CD4-positive, alpha-beta memory T cell (primary cell): ENCODE measurements at places on chromosomes 11 and 22.

DNA sequence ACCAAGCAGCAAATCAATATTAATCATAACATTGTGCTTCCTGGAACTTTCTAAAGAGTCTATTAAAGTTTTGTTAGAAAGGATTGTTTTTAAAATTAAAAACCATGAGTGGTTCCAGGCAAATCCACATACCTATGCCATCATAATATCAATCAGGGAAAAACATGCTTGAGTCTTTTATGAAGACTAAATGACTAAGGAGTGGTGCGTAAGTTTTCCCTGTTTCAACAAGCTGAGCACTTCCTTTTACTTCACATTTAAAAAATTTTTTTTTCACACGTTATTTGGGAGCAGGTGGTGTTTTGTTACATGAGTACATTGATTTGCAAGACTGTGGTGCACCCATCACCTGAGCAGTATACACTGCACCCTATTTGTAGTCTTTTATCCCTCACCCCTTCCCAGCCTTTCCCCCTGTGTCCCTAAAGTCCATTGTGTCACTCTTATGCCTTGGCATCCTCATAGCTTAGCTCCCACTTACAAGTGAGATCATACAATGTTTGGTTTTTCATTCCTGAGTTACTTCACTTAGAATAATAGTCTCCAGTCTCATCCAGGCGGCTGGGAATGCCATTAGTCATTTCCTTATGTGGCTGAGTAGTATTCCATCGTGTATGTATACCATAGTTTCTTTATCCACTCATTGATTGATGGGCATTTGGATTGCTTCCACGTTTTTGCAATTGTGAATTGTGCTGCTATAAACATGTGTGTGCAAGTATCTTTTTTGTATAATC is 1190.3 kb upstream of the RAG2 start:
- DNase-seq: no peak

- DNase-seq: no peak
Observed at GRCh38 chr11:9868641-9869040, 204.8 kb downstream of the SWAP70 start.

DNA sequence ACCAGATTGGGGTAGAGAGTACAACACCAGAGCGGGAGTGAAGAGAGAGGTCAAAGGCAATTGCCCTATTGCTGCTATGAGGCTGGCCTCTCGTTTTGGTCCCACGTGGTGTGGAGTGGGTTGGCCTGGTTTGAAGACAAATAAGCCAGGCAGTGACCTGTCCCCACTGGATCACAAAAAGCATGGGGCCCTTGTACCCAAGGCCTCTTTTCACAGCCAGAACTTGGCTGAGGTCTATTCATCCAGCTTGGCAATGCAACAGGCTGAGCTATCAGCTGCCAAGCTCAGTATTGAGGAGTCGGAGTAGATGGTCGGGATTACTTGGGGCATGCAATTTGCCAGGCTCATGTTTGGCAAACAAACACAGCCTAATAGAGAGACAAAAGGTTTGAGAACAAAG is 19.2 kb upstream of the GALNT18 start:
- no peak for DNase-seq

DNA sequence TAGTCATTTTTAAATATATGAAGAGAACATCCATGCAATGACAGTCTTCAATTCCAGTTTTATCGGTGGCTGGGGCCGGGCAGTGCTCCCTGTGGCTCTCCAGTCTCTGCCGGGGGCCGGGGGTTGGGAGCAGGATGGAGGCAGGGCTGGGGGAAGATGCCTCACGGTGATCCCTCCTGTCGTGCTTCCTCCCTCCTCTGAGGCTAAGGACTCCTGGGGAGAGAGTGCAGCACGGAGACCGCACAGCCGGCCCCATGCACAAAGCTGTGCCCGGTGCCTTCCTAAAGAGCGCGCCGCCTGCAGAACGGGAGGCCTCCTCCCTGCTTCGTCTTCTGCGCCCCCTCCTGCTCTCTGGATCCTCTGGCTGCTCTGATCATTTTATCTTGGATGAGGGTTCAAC is 20.5 kb downstream of the GAL start:
- DNase-seq: no peak

- peak; percentile 53 for DNase-seq
Observed at GRCh38 chr22:42283278-42284201, 13.1 kb upstream of the TCF20 start.

DNA sequence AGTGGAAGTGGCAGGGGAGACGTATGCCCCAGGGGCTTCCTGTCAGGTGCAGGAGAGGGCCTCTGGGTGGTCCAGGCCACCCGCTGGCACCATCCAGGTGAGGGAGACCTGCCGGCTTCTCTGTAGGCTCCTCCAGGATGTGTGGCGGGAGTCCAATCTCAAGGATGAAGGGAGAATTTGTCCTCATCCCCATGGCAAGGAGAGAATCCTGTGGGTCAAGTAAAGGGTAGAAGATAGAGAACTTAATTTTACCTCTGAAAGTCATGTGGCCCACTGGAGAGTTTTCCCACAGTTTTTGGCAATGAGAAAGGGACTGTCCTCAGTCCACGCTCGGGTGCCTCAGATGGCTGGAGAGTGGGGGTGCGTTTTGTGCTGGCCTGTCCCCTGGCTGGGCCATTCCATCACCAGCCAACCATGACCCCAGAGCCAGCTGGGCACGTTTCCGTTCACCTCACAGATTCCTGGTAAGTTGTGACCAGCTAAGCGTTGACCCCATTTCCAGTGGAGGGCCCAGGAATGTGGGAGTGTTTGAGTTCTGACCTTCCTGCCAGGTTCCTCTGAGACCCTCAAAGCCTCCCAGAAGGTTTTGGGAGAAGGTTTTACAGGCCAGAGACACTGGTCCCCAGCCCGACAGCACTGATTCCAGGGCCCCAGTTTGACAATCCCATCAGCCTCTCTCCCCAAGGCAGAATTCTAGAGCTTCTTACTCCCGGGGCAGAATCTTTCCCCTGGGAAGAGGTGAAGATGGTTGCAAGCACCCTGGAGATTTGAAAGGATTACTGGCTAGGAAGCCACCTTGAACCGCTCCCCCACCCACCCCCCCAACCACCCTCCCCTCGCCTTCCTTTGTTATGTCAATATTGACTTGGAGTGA is 2.6 kb downstream of the OVOL1 start:
- no peak for DNase-seq

GRCh38 chr22:40399621-40400020 is 29.2 kb downstream of the SGSM3 start:
- DNase-seq: no peak

DNA sequence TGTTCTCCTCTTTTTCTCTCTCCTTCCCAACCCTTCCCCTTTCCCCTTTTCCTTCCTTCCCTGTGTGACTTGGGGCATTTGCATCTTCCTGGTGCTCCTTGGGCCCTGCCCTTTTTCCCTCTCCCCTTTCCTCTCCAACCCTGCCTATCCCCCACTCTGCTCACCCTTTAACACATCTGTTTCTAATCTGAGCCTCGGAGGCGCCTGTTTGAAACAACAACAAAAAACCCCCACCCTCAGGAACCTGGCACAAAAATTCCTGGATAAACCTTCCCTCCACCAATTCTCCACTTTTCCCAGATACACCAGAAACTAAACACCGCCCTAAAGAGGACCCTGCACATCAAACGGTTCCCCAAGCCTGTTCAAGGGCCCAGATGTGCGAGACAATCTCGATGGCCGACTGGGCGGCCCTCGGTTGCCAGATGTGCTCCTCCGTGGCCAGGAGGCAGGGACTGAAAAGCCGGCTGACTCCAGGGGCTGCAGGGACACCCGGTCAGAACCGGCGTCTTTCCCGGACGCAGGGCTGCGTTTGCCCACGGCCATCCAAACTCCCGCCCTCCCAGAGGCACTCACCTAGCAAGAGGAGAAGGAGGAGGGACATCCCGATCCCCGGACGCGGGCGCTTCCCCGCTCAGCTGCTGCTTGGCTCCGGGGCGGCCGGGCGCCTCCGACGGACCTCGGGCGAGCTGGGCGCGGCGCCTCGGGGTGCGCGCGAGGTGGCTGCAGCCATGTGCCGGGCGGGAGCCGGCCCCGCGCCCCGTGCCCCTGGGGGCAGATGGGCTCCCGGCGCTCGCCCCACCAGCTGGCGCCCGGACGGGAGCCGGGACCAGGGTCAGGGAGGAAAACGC is 486 bp downstream of the CLMP start:
- DNase-seq: no peak

DNA sequence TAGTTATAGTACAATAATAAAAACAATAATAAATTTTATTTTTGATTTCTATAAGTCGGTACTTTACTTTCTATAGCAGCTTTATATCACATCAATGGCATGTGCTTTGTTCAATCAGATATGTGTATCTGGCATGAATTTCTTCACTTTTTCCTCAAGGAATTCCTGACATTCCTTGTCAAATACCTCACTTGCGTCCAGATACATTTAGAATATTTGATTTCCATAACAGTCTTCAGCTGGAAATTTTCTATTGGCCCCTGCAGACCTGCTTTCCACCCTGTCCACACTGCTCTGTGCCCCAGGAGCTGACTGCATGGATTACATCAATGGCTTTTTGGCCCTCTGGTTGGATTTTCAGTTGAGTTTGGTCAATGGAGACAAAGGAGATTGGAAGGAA is 93.2 kb downstream of the FAR1 start:
- DNase-seq: no peak

DNA sequence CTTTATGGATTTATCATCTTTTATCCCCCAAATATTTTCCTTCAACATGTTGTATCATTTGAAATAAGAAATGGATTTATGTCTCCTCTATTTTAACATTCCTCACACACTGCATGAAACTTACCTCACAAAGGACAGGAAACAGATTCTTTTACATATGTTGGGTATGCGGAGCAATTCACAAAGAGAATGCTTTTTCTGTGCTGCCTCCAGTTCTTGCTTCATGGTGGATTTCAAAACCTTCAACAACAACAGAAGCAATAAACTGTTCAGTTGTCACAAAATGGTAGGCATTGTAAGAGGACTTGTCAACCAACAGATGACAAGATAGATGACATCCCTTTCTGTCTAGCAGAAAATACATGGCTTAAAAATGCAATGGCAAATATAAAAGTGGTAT is 36.5 kb upstream of the SLC22A24 start:
- DNase-seq: no peak

- DNase-seq: no peak
Observed at GRCh38 chr11:12723421-12724300, 49.4 kb downstream of the TEAD1 start.

DNA sequence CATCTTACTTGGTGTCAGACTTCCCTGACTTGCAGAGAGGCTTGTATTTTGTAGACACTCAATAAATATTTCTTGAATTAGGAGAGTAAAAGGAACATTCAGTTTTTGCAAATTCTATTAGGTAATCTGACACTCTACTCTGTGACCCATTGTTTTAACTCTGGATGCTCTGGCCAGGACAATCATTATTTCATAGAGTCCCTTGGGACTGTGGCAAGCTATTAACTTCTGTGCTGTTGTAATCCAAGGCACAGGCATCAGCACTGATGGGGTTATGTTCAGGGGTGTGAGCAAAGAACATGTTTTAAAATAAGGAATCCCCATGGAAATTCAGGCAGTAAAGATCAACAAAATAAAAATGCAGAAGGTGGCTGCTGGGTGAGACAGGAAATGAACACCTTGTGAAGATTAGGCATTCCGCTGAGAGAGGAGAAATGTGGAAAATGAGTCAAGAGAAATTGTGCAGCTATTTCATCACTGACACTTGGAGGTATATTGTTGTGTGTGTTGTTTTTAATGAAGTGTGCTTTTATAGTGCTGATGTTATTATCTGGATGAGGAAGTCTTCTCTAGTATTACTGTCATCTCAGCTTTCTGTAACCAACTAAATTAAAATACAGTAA is 175.2 kb downstream of the WNT11 start:
- no peak for DNase-seq

DNA sequence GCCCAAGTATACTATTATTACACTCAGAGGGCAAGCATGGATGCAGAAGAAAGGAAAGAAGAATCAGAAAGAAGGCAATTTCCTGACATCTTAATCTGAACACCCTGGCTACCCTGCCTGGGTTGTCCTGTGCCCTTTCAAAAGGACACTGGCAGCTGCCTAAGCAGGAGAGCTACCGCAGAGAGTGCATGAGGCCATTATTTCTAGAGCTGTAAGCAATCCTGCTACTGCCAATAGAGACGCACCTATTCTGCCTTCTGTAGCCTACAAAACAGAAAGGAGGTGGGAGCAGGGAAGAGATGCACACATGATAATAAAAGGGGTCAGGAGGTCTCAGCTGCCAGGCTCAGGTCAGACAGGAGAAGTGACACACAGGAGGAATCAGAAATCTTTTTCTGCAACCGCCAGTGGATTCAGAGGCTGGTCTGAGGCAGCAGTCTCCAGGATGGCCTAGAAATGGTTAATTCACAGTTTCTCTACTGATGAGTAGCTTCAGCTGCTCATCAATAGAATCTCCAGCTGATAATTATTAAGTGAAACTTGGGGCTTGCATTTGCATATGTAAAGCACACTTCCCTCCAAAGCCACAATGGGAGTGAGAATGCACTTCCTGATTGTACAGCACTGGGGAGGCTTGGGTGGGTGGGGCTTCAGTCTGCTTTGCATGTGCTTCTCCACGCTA is 253.9 kb downstream of the LARGE1 start:
- no peak for DNase-seq

DNA sequence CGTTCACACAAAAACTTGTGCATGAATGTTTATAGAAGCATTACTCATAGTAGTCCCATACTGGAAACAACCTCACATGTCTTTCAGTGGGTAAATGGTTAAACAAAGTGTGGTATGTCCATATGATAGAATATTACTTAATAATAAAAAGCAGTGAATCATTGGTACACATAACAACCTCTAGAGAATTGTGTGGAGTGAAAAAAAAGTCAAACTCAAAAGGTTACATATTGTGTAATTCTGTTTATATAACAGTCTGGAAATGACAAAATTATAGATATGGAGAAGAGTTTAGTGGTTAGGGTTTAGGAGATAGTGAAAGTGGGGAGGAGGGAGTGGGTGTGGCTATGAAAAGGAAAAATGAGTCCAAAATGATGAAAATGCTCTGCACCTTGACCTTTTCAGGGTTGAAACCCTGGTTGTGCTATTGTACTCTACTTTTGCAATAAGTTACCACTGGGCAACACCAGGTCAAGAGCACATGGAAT is 243.4 kb upstream of the DDI1 start:
- DNase-seq: no peak

DNA sequence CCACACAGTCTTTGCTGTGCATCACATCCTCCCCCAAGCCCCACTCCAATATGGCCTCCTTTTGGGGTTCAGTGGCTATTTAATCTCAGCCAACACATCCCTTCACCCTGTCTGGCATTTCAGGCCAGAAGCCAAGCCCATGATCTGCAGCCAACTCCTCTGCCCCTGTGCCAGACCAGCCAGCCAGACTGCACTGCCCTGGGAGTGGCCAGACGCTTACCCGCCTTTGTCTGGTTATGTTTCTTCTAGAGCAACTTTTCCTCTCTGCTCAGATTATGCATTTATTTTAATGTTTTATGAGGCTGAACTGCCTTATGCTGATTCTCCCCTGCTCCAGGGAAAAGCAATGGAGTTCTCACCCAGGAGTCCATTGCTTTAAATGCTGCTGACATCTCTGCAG is 206.7 kb upstream of the TBCEL start:
- DNase-seq: no peak
